Lower leg skin (tissue), 4 donors: ENCODE measurements at places on chromosomes 7 and 10.
A peak's percentile ranks its signal among the peaks of the same experiment; 100 is the strongest.

DNA sequence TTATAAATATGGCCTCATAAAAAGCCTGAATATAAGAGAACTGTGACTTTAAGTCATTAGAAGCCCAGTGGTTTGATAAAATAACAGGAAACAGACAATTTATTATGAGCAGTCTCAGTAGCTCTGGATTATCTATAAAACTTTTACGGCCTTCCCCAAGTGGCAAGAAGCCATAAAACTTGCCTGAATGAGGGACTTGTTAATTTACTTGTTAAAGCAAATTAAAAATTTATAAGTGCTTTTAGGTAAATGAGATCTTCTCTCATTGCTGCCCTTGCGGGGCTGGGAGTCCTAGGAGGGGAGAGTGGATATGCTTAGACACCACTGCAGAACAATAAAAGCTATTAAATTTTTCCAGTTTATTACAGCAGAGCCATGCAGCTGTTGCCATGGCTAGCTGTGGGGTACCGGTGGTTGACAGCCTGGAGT is 499.9 kb downstream of the AUTS2 start:
- no peak for DNase-seq

GRCh38 chr10:69661414-69662172 is 31.5 kb downstream of the FAM241B start:
- DNase-seq: no peak

DNA sequence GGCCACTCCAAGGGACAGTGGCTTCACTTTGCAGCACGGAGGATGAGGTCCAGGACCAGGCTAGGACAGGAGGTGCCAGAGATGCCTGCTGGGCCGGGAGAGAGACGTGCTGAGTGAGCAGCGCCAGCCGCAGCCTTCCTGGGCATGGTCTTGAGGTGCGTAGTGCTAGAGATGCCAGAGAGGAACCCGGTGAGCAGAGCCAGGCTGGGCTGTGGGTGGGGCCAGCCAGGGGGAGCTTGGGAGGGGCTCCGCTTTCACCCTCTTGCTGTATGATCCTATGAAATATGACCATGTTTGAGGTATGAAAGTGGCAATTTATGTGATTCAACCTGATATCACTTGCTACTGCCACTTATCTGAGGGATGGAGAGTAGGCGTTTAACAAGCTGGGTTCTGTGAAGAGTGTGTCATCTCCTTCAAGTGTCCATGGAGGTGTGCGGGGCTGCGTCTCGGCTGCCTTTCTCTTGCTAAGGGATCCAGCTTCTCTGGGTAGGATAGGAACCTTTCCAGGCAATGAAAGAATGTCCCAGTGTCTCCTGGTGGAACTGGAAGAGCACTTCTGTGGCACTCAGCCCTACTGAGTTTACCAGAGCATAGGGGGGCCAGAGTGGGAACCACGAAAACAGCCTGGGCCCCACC is 518.4 kb upstream of the FOXK1 start:
- no peak for DNase-seq

- DNase-seq: peak; percentile 54
Observed at GRCh38 chr10:123512901-123513775, 153.0 kb upstream of the GPR26 start.

DNA sequence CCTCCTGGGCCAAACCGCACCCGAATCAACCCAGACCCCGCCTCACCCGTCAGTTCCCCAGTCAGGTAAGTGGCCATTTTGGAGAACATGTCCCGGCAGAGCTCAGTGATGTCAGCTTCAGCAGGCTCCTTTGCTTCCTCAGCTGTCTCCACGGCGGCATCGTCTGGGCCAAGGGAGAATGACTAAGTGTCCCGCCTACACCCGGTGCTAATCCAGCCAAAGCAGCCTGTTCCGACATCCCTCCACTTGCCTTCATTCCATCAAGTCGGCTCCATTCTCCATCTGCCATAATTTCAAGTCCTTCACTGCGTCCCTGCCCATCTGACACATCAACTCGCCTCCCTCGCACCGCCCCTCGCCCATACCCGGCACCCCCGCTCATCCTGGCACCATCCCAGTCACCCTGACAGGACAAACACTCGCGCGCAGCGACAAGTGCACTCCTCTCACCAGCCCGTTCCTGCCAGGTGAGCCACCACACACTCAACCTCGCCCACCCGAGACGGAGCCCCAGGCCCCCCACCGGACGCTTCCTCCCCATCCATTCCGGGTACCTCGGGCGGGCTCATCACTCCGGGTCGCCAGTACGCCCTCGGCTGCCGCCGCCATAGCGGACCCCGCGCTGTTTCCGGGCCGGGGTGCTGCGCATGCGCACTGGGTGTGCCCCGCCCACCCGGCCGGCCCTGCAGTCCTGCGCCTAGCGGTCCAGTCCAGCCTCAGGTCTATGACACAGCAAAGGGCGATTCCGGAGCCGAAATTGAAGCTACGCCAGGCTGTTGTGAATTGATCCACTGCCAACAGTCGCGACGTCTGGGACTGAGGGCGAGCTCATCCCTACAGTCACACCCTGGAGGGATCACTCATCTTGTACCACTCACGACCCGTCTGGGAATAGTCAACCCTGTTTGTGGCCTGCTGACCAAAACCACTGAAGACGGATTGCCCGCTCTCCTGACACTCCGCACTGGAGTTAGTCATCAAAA is at the start of gene BLOC1S2:
TSS of gene BLOC1S2 (minus strand) at position 630 of the 983 bp plus-strand sequence. CDS start at position 609, 21 bp downstream.
- peak; percentile 85 for DNase-seq

DNA sequence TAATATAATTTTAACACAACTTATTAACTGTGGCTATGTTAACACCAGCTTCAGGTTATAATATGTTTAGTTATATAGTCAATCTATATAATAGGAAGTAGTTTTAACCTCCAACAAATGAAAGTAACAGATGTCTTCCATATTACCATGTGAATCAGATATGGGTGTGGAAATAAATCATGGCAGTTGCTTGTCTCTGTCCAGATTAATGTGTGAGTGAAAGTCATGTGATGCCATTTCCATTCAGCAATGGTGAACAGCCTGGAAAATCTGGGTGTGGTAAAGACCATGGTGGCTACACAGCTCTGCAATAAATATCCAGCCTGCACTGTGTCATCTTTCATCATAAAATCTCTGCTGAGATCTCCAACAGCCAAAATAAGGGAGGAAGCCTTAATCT is 27.8 kb downstream of the HEPACAM2 start:
- DNase-seq: no peak

- DNase-seq: no peak
Observed at GRCh38 chr10:20955355-20955893, 58.3 kb upstream of the NEBL start.

DNA sequence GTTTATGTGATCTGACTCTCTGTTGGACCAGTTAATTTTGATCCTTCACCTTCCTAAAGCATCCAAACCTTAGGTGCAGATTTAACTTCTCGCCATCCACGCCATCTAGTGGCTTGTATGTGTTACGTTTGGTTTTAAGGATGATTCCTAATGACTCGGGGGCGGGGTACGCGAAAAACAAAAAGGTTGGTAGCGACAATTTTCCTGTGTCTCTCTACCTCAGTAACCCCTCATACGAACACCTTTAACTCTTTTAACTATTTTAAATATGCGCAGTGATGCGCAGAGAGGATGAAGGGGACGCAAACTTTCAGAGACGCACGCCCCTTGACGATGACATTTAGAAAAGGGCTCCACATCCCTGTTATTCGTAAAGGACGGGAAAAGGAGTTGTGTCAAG is 714 bp upstream of the KCND2 start:
- DNase-seq: no peak

GRCh38 chr7:7793249-7793648 is 74.8 kb upstream of the RPA3 start:
- no peak for DNase-seq

DNA sequence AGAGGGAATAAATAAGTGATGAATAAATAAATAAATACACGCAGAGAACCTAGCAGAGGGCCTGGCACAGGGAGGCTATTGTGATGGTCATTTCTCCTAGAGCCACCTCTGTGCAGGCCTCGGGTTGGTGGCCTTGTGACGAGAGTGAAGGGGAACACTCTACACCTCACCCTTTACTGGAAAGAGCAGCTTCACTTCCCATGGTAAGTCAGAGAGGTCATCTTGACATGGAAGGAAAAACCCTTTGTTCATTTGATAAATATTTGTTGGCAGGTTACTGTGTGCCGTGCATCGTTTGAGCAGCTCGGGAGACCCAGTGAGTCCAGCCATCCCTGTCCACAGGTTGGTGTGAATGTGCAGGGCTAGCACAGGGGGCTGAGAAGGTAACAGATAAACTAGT is 70.2 kb upstream of the PODXL start:
- no peak for DNase-seq

GRCh38 chr7:44959433-44959951 is 19.3 kb downstream of the MYO1G start:
- DNase-seq: no peak

- peak; percentile 72 for DNase-seq
Observed at GRCh38 chr10:86035791-86036543, 330.6 kb downstream of the GRID1 start.

GRCh38 chr7:108096996-108097395 is 33.2 kb downstream of the LAMB4 start:
- DNase-seq: no peak

- peak; percentile 21 for DNase-seq
Observed at GRCh38 chr10:122665329-122665860, 34.3 kb downstream of the C10orf120 start.

DNA sequence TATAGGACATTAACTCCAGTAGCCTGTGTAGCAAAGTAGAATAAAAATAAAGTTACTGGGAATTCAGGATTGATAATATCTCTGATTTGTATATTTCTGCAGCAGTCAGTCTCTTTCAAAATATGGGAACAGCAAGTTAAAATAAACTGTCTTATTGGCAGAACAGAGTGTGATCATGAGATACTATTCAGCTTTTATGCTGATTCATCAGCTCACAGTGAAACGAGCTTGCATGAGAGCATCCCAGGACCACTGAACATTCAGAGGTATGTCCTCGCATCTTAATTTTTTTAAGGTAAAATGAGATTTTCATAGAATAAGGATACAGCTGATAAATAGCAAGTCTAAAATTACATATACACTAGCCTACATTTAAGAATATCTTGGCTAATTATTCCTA is 282.5 kb upstream of the MYO3A start:
- DNase-seq: no peak

- no peak for DNase-seq
Observed at GRCh38 chr7:79880312-79880711, 254.3 kb upstream of the GNAI1 start.

DNA sequence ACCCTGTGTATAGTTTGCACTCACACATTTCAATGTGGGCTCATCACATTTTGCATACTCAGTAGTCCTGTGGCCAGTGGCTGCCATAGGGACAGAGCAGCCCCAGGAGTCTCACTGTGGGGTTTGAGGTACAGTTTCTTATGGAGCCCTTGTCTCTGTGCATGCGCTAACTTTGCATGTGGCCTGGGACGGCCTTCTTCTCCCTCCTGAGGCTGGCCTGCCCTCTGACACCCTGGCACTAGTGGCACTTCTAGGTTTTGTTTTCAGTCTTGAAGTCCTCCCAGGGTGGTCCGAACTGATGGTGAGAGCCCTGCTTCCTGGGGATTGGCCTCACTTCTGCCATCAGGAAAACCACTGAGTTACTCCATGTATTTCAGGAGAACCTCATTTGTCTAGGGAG is 21.2 kb downstream of the NACAD start:
- DNase-seq: no peak

DNA sequence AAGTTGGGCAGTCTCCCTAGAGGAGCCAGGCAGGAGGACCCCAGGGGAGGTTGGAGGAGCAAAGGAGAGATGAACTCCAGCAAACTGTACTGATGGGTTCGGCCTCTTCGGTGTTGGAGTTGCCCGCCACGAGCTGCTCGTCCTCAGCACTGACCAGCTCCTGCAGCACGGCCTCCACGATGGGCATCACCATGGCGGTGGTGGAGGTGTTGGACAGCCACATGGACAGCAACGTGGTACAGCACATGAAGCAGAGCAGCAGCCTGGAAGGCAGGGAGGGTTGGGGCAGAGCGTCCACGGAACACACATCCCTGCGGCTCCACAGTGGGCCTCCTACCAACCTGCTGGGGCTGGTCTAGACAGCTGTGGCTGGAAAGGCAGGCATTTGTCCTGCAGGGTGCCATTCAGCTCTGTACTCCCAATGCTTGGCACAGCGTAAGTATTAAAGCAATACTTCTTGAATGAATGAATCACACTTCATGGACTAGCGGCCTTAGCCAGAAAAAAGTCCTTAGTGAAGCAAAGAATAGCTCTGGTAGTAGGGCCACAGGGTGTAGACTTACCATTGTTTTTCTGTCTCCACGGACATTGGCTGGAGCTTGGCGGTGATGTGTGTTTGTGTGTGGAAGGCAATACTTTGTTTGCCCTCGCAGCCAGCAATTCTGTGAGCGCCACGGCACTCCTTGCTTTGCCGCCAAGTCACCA is 21.8 kb downstream of the SLC13A4 start:
- DNase-seq: no peak

GRCh38 chr10:100620087-100620835 is 84.5 kb downstream of the HIF1AN start:
- DNase-seq: no peak

DNA sequence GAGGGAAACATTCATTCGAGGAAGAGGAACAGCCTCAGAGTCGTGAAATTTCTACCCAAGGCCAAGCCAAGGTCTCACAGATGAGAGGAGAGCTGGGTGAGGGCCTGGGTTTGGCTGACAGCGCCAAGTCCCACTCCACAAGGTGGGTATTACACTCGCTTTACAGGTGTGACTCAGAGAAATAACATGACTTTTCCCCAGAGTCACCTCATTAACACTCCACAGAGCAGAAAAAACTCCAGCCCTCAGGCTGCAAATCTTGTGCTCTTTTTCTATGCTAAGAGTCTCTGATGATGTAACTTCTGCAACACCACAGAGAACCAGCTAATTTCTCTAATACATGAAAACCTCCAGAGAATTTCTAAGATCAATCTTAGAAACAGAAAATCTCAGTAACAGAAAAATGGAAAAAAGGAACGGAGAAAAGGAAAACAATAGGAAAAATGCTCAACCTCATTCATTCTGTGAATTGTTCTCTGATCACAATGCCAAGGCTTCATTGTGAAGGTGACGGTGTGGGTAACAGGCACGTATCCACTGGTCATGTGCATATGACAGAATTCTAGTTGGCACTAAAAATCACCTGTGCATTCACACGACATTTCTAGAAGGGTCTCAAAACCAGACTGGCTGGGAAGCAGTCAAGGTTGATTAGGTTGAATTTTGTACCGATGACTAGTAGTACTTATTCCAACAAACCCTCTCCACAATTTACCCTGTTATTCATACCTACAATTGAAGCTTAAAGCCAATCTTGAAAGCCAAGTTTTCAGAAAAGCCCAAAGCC is 20.3 kb downstream of the YWHAG start:
- no peak for DNase-seq
